ENCODE measurements at places on chromosomes 7 and 10. TPM values are rescaled to one million over a fixed set of nuclear protein-coding genes. Genes with fewer than 3 reads are reported as not detected.

GRCh38 chr10:107671960-107672359 lies 507.5 kb upstream of the SORCS1 start:
- no peak for DNase-seq

- no peak for DNase-seq
Observed at GRCh38 chr10:119502209-119502608, 40.3 kb downstream of the RGS10 start.

- DNase-seq = no peak
Observed at GRCh38 chr10:110548002-110548401, 19.5 kb upstream of the SMC3 start.

DNA sequence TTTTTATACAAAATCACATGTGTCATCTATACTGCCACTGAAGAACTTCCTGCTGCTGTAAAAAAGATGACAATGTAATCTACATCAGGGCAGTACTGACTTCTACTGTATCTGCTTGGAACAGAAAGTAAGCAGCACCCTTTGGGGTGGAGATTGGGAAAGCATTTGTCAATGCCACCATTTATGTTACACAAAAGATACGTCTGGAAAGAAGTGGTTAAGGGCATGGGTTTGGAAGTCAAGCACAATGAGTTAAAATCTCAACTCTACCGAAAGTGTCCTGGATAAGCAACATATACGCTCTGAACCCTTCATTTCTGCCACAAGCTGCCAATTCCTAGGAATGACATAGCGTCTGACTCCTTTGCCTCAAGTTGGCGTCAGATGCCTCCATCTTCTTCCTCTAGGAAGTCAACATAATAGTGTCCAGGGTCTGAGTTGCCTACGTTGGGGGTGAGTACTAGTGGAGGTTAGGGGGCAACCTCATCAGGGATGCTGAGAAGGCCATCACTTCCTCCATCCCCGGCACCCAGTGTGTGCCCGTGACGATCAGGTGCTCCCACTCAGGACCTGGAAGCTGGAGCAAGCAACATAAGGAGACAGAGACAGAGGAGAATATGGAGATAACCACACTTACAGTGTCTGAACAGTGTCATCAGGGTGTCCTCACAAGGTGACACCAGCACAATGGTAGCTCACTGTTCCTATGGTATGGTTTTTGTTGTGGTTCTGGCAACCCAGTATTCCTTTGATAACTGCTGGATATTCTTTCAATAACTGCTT lies 58.3 kb downstream of the SGMS1 start:
- no peak for DNase-seq

DNA sequence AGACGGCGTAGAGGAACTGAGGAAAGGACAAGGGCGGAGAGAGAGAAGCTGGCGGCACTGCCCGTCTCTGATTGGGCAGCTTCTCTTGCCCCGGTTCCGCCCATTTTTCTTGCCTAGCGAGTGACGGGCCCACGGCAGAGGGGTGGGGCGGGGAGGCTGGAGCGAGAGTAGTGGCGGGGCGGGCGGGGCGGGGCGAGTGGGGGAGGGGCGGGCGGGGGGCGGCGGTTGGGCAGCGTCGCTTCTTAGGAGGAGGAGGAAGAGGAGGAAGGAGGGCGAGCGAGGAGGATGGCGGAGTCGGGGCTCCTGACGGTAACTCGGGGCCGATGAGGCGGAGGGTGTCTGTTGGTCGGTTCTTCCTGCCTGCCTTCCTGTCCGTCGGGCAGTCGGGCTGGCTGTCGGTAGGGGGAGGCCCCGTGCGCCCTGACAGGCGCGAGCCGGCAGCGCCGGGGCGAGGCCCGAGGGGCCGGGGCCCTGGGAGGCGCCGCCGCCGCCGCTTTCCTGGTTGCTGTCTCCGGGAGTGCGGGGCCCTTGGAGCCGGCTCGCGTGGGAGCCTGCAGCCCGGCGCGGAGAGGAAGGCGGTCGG lies at the start of gene SHOC2:
TSS of gene SHOC2 (plus strand) at position 256 of the 583 bp plus-strand sequence. CDS start 44,755 bp downstream, outside the sequence.
- DNase-seq = no peak

- DNase-seq = no peak
Observed at GRCh38 chr7:90605055-90605454, 8.9 kb downstream of the CDK14 start.

- DNase-seq = no peak
Observed at GRCh38 chr10:83425306-83425705, 714.0 kb upstream of the GHITM start.

DNA sequence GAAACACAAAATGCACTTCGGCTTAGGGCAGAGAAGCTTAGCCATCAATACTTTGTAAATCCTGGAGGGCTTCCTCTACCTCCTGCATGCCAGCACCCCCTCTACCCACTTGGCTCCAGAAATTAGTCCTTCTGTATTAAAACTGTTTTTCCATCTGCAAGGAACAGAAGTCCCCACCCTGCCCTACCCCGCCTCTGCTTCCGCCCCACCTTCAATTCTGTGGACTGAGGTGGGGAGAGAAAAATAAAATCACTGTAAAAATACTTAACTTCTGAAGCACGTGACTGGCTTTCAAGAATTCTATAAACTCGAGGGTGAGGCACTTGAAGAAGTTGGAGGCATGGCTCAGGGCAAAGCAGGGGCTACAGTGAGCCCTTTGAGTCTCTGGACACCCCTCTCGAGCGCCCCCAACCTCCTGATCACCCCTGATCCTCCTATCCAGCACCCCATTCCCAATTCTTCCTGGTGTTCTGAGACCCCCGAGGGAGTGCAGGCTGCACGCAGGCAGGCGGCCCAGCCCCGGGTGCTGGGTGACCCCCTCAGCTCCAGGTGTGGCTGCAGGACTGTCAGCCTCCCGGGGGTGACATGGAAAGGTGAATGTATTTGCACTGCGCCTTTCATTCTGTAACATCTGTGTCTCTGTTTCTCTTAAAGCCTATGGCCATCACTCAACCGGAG lies 7.3 kb upstream of the KIAA1217 start:
- DNase-seq = no peak

The POLR2J gene
- total RNA-seq = 32.5 TPM

The CYP26A1 gene
- 0.44 TPM for total RNA-seq

- DNase-seq = no peak
Observed at GRCh38 chr10:32171204-32171603, 115.0 kb upstream of the KIF5B start.

DNA sequence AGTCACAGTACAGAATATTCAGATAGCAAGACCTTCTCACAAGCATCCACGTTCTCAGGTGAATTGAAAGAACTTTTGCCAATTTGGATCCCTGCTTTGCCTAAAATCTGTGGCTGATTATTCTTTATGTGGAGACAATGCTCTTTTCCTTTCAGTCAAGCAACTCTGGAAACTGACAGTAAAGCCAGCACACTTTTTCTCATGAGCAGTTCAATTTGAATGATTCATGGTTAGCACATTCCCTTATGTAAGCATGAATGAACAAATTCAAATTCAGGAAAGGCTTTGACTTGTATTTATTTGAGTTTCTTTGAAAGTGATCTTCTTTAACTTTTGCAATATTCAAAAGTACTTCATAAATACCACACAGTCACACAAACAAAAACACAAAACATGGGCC lies 57.6 kb downstream of the MEOX2 start:
- no peak for DNase-seq

- DNase-seq = no peak
Observed at GRCh38 chr10:109914966-109915365, 8.3 kb downstream of the XPNPEP1 start.

The FRMPD2 gene
- under 0.01 TPM for total RNA-seq

DNA sequence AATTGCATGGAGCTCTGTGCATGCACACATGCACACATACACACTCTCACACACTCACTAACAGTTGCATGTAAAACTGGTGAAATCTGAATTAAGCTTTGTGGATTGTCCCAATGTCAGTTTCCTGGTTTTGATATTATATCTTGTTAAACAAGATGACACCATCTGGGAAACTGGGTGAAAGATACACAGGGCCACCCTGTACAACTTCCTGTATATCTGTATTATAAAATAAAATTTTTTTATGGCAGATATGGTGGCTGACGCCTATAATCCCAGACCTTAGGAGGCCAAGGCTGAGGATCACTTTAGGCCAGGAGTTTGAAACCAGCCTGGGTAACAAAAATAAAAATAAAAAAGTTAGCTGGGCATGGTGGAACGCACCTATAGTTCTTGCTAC lies 87.4 kb downstream of the PTPN20 start:
- no peak for DNase-seq

DNA sequence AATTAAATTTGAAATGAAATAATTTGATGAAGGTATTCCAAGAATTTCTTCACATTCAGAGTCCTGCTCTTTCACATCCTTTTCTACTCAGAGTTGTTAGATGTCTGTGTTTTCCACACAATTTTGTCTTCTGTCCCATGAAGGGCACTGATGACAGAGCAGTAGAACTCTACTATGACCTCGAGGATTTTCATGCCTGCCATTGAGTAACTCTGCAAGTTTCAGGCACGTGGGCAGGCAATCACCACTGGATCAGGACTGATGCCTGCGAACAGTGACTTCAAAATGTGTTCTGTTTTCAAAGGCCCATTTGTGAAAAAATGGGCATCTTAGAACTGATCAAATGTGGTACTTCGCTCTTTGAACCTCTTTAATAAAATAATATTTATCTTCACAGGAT lies 91.1 kb downstream of the CDK6 start:
- no peak for DNase-seq

GRCh38 chr7:147096629-147097028 lies 980.0 kb downstream of the CNTNAP2 start:
- DNase-seq = no peak

DNA sequence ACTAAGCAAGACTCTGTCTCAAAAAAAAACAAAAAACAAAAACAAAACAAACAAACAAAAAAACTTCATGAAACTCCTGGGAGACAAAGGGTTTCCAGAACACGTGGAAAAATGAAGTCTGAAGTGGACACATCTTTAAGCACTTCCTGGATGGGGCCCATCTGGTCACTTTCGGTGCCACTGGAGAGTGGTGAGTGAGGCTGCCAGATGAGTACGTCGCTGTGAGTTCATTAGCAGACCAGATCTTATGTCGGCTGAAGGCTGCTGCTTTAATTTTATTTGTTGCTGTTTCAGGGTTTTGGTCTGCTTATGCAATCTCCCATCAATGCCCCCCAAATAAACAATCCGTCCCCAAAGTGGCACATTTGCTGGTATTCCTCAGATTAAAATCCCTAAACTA lies 64.4 kb downstream of the NPTX2 start:
- DNase-seq = no peak

GRCh38 chr10:110613996-110614495 lies 30.1 kb upstream of the RBM20 start:
- no peak for DNase-seq

DNA sequence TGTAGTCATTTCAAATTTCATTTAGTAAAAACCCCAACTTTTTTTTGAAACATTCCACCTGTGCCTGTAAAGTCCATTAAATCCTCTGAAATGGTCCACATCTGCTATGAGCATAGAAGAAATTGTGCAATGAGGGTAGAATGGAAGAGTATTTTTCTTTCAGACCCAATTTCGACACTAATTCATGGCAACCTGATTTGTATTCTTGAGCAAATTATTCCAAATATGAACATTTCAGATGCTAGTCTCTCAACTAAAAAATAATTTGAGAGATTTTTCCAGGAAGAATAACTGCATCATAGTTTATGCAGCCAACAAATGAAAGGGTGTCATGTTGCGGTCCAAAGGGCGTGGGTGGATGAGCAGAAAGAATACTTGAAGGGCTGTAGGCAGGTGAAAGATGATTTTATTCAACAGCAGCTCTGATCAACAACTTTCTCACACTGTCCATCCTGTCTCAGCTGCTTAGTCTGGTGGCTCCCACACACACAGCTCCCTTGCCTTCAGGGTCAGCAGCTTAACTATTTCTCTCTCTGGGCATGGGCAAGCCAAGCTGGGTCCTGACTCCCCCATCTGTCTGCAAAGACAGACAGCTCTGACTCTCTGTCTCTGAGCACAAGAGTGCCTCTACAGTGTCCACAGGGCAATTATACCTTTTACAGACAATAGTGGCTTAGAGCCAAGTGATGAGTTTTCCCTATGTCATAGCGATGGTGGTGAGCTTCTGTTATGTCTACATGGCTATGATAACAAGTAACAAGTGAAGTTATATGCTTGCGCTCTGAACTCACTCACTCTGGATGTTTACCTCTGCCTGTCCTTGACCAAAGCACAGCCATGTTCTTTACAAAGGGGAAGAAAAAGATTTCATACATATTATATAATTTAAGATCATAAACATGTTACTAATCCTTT lies 11.5 kb downstream of the STEAP2 start:
- no peak for DNase-seq

DNA sequence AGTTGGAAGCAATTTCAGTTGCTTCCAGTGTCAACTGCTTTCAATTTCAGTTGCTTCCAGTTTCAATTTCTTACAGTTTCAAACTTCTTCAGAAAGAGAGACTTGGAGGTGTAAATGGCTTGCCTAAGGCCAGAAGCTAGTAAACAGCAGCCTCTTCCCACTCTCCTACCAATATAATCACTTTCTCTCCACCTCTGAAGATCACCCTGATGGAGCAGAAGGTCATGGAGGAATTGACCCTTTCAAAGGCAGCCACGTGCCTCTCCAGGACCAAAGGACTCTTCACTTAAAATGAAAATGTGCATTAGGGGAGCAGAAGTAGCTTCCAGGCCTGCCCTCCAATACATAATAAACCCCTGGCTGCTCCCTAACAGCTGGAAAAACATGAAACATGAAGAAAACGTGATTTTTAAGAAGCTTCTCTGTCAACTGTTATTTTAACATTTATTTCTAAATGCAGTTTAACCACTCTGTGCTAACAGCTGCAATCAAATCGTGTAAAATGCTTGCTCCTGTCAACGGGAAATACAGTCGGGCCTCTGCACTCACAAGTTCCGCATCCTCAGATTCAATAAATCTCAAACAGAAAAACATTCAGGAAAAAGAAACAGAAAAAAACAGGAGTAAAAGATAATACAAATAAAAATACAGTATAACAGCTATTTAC lies 1020.6 kb downstream of the XPNPEP1 start:
- DNase-seq = no peak

DNA sequence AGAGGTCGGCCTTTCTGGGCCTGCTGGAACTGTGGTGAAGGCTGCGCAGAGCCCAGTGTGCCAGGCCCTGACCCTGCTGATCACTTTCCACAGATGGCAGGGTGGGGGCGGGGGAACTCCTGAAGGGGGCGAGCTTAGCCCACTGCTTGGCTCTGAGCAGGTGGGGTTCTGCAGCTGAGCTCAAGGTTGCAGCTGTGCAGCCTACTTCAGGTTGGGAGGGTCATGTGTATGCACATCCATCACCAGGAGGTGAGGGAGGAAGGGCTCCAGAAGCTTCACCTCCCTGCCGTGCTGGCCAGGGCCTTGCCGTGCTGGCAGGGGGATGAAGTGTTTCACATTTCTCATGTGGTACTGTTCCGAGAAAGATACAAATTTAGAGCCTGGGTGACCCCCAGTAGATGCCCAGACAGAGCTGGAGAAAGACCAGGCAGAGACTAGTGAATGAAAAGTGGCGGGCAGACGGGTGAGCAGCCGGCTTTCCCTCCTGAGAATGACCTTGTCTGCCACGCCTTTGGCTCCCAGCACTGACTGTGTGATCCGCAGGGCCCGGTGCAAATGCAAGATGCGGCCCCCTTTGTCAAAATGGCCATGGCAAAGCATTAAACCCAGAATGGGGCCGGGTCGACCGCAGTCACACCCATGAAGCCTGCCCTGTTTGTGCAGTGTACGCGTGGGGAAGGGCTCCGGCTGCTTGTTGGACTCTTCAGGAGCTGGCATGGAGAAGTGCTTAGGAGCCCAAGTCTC lies 25.2 kb downstream of the FAM241B start:
- DNase-seq = no peak

The KCNH2 gene
- not detected for total RNA-seq

GRCh38 chr7:46486256-46487206 lies 565.5 kb upstream of the IGFBP3 start:
- DNase-seq = peak; percentile 29
